Suppressor macrophage (primary cell): ENCODE measurements at places on chromosomes 7 and 10.
A peak's percentile ranks its signal among the peaks of the same experiment; 100 is the strongest.

DNA sequence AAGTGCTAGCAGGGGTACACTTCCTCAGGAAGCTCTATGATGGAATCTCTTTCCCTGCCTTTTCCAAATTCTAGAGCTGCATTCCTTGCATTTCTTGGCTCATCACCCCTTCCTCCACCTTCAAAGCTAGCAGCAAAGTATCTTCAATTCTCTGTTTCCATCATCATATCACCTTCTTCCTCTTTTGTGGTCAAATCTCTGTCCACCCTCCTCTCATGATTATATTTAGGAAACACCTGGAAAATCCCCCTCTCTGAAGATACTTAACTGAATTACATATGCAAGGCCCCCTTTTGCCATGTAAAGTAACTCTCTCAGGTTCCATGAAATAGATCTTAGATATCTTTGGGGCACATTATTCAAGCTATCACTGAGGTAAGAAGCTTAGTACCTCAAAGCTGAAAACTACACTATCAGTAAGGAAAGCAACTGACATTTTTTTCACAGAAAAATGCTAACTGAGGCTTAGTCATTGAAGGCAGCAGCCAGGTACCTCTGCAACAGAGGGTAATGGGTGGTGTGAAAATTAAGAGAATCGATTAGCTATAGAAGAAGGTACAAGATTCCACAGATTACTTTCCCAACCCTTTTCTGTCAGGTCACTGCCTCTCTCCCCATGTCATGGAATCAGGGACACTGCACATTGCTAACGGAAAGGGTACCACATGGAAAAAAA lies 197.3 kb downstream of the MACC1 start:
- no peak for DNase-seq

- peak; percentile 89 for DNase-seq
Measured at GRCh38 chr10:35195361-35196306, 69.0 kb downstream of the CREM start.

GRCh38 chr10:12394241-12395033 lies 45.1 kb downstream of the CAMK1D start:
- no peak for DNase-seq

DNA sequence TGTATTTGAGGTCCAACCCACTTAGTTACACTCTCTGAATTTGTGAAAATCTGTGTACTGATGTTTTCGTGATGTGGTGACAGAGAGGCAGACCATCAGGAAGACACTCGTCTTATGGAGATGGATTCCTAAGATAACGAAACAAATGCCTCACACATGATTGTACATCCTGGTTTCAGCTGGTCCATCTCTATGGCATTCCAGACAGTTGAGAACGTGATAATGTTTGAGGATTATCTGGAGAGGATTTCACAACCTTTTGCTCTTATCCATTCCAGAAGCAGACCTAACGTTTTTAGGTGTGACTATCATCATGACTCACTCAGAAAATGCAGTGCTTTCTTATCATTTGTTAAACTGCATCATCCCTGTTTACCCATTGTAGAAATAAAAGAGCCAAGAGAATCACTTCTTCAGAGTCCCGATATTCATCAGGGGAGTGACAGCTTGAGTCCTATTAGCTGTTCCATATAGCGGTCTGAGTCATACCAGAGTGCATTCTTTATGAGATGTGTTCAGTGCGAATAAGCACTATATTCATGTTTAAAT lies 74.5 kb downstream of the BMPER start:
- no peak for DNase-seq

DNA sequence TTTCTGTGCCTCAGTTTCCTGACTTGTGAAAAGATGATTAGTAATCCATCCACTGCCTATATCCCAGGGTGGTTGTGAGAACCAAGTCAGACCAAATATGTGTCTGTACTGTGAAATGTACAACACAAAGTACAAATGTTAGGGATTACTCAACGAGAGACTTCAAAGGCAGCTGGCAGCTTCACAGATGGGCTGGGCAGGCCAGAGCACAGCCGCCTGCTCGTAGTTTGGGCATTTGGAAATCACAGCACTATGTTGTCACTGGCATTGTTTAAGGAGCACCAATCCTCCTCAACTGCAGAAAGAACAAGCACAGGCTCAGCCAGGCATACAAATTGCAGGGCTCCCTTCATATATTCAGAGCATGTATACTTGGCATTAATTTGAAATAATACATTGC lies 64.5 kb upstream of the C10orf90 start:
- DNase-seq, result no peak

GRCh38 chr10:21732067-21732772 lies 198.2 kb downstream of the MLLT10 start:
- peak; percentile 47 for DNase-seq

- DNase-seq, result no peak
Measured at GRCh38 chr10:128902031-128902710, 564.9 kb upstream of the MGMT start.

DNA sequence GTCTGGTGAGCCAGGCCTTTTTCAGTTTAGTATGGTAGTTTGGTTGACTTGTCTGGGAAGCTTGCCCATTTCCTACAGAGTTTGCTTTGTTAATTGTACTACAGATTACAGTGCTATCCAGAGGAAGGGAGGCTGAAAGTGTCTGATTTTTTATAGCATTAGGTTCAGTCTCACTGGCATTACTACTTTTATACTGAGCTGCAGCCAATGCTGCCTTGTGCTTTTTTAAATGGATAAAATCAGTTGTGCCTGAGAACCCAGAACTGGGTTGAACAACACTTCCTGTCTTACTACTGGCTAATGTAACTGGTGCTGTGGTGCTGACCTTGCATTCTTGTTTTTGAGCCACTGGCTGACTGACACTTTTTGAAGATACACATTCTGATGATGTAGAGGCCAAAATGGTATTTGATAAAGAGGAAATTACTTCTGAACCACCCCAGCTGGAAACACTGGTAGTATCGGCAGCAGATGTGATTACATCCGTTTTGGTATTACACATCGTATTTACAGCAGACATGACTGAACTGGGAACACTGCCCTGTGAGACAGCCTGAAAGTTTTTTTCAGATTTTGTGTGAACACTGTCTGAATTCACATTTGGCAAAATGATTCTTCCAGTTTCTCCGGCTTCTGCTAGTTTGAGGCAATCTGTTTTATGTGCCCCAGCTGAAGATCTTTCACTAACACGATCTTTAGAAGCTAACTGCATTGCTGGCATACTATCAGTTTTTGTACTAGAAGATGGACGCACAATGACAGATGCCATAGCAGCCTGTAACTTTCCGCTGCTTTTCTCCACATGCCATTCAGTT lies 74.1 kb downstream of the NRBF2 start:
- DNase-seq, result peak; percentile 66

GRCh38 chr10:43407148-43407575 lies 1.8 kb downstream of the HNRNPF start:
- peak; percentile 73 for DNase-seq

GRCh38 chr7:135584362-135585353 lies 26.9 kb downstream of the NUP205 start:
- no peak for DNase-seq

DNA sequence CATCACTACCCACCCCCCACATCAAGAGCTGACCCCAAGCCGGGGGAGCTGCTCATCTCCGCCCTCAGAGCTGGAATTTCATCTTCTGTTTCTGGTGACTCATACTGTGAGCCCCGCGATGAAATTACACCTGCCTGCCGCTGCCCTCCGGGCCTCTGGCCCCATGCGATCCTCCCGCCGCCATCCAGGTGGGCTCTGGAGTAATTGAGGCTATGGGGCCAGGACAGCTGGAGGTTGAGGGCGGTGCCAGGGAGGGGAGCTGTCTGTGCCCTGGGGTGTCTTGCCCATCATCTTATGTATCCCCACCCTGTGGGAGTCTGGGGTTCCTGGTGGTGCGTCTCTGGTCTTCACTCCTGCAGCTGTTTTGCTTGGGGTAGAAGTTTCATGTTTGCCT lies 9.0 kb downstream of the GTF2IRD1 start:
- DNase-seq, result no peak

DNA sequence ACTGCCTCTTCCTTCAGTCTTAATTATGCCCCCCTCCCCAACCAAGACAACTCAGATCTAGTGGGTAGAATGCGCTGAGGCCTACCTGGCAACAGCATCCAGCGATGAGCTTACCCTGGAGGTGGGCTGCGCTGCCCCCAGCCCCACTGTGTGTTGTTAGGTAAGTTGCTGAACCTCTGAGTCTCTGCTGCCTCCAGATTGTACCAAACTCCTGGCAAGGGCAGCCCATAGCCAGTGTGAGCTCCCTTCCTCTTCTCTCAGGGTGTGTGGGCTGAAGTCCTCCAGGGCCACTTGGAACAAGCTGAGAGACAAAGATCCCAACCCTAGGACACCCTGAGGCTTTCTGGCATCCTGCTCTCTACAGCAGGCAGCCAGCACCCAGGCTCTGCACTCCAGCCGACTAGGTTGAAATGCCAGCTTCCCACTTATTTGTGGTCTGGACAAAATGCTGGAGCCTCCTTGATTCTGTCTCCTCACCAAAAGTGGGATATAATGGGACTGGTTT lies 135.3 kb downstream of the ARHGAP22 start:
- peak; percentile 56 for DNase-seq

- DNase-seq, result no peak
Measured at GRCh38 chr7:1914743-1915142, 244.7 kb downstream of the ELFN1 start.

DNA sequence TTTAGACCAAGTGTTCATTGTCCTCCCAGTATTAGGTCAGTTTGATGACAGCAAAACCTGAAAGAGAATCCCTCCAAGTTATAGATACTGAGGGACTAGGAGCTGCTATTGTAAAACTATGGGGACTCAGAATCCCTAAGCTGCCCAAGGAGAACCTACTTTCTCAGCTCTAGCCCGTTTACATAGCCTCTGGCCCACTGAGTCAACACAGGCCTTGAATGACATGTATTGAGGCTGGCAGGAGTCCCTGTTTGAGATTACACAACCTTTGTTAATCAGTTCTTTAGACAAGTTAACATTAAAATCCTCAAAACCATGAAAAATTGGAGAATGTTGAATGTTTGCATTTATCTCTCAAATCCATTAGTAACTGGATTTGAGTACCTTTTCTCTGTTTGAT lies 1079.0 kb downstream of the KCNMA1 start:
- DNase-seq, result no peak

GRCh38 chr10:127117125-127117524 lies 79.3 kb downstream of the INSYN2A start:
- peak; percentile 57 for DNase-seq

DNA sequence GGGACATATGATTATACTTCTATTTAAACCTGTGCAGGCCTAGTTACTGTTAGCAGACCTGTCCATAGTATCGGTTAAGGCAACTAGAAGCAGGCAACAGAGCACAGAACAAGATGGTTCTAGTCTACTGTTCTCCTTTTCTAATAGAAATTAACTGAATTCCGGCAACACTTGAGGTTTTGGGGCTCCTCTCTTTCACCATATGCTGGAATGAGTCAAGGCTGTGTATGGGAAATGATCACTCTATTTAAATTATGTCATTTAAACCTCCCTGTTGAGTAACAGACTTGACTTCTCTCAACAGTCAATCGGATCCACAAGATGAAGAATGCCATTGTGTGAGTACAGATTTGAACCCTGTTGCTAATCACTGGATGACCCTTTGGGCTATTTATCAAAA lies 6.2 kb upstream of the OTUD1 start:
- peak; percentile 84 for DNase-seq

DNA sequence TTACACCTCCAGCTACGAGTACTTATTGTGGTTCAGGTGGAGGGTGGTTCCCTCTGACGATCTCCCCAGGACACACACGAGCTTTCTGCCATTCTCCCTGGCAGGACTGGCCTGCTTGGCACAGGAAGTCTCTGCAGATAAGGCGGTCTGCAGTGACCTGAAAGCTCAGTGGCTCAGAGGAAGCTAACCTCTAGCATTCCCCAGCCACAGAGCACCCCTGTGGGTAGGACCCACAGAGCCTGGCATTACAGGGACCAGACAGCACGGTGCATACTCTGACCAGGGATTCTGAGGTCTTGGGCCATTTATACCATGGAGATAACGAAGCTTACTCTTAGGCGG lies 1.9 kb upstream of the GPR146 start:
- DNase-seq, result no peak

DNA sequence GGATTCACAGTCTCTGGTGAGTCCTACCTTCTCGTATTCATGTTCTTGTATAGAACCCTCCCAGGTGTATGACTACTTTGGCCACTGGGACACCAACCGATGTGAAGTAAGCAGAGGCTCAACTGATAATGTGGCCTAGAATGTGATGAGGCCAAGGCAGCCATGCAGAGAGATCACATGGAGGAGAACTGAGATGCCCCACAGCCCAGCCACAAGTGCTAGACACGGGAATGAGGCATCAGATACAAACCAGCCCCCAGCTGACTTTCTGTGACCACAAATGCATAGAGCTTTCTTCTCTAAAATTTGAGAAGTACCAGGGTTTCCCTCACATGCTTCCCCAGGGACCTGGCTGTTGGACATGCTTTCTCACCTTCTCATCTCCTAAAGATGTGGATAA lies 375.7 kb downstream of the CCSER2 start:
- no peak for DNase-seq
